Activated CD4-positive, alpha-beta T cell treated with anti-CD3 and anti-CD28 coated beads, Interleukin-2, amount 50 U/mL, for 16 hours (primary cell): ENCODE measurements at places on chromosomes 2 and 18.

- peak; percentile 68 for DNase-seq
These were observed 3.1 kb downstream of the ARHGAP15 start for GRCh38 chr2:143132355-143132754.

DNA sequence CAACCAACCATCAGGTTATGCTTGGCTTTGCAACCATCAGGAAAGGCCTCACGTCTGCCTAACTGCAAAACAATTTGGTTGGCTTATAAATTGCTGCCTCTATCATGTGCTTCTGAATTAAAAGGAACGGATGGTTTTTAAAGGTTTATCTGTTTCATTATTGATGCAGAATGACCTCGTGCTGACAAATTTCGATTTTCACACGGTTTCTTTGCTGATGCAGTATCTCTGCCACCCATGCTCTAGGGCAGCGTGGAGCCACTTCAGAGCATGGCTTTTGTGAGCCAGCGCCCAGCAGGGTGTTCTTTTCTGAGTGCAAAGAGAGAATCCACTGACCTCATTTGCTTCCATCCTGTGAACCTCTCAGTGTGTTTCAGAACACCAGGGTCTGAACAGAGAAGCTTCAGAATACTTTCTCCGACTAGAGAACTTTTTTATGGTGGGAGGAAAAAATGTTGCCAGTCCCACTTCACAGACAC lies 143.1 kb upstream of the L3MBTL4 start:
- no peak for DNase-seq

GRCh38 chr2:97660775-97661389 lies 3.0 kb downstream of the ACTR1B start:
- DNase-seq = no peak

- DNase-seq = no peak
These were observed 676 bp downstream of the HOXD11 start for GRCh38 chr2:176107731-176108181.

- no peak for DNase-seq
These were observed 151.1 kb downstream of the MBP start for GRCh38 chr18:76981396-76981968.

DNA sequence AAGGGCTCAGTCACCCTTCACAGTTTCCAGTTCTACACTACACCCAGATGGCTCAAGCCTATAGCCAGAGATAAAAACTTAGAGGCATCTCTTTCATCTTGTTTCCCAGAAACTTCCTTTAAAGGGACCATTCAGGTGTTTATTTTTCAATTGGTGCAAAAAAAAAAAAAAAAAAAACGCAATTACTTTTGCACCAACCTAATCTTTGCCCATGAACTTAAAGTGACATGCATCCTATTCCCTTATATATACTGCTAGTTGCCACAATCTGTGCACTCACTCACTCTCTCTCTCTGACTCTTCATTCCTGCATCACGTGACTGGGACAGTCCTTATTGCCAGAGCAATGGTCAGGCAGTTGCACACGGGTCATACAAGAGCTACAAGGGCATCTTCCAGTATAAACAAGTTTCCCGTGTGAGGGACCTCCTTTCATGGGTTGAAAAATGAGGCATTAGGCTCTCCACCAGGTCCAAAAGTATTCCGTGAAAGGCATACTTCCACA lies 789.4 kb downstream of the EPHA4 start:
- no peak for DNase-seq

DNA sequence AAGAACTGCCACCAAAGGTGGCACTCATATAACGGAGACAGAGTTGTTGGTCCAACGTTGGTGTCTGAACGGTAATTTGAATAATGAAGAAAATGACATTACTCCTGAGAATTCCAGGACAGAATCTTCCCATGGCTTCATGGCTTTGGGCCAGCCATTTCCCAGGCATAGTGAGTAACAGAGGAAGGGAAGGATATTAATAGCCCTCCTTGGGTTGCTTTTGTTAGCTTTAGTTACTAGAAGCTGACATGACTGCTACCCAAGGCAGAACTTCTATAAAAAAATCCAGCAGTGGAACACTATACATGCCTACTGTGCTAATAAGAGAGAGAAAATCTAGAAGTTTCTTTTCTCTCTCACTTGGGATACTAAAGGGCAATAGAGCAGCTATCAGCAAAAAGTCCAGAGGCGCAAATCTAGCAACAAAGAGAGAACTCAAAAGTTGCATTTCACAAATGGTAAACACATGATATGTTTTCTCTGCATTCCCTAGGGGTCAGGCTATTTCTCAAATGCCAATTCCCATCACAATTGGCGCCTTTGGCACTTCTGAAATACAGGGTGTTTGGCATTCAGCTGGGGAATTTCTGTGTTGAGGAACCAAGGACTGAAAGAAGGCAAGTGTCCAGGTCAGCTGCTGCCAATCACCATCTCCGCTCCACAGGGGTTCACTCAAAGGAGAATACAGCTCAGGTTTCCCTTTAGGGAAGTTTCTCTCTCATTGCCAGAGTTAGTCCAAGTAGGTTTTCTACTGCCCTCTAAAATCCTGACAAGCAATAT lies 160.8 kb upstream of the KYNU start:
- no peak for DNase-seq

- DNase-seq = no peak
These were observed 84.3 kb downstream of the GATA6 start for GRCh38 chr18:22253676-22254075.

DNA sequence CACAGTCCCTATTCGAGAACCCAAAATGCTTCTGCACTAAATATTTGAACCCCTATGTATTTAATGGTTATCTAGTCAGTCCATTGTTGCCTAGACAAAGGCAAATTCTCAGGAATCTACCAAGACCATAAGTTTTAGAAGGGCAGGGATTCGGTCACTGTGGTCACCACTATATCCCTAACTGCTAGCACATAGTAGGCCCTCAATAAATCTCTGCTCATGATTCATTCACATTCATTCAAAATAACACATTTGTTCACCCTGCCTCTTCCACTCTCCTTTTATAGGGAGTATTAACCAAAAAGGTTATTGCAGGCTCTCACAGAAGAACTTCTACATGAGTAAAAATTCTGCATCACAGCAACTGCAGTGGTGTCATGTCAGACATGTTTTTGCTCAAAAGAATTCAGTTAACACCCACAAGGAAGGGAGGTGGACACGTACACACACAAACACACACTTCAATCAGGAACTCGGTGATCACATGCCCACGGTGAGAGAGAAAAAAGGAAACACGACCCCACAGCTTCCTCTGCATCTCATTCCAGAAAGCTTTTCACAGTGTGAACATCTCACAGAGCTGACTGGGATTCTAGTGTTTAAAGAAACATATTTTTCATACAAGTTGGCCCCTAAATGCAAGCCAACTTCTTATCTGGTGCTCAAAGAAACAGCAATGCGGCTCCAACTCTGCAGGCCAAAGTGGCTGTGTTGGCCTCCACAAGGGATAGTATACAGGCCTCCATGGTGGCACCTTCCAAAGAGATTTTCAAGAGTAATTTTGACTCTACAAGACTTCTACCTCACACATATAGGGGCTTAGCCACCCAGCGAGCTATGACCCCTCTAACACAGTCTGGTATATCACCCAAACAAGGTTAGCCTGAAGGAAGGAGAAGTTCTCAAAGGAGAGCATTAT lies 98.0 kb downstream of the ANKRD44 start:
- DNase-seq = peak; percentile 47

GRCh38 chr2:235936493-235936892 lies 231.7 kb downstream of the GBX2 start:
- peak; percentile 3 for DNase-seq

DNA sequence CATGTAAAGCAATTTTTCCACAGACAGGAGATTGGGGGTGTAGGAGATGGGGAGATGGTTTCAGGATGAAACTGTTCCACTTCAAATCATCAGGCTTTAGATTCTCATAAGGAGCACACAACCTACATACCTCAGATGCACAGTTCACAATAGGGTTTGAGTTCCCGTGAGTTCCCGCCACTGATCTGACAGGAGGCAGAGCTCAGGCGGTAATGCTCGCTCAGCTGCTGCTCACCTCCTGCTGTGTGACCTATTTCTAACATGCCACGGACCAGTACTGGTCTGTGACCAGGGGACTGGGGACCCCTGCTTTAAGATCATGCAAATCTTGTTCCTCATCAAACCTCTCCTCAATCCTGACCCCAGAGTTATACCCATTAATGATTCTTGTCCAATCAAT lies 70.1 kb downstream of the RPE start:
- DNase-seq = no peak

- no peak for DNase-seq
These were observed 151.2 kb downstream of the PRPF40A start for GRCh38 chr2:152565884-152566727.
